ENCODE measurements at places on chromosomes 12 and 14. TPM values are rescaled to one million over a fixed set of nuclear protein-coding genes. Genes with fewer than 3 reads are reported as not detected.
A peak's percentile ranks its signal among the peaks of the same experiment; 100 is the strongest.

The OTOGL gene
- not detected for total RNA-seq

The IL31 gene
- total RNA-seq: not detected

The BATF gene
- 41.0 TPM for total RNA-seq

The PLCZ1 gene
- not detected for total RNA-seq

The NKX2-8 gene
- total RNA-seq: not detected

The ATP6V1D gene
- total RNA-seq: 48.9 TPM

The DDN gene
- total RNA-seq: 0.10 TPM

The TMEM63C gene
- 0.29 TPM for total RNA-seq

The TESPA1 gene
- 136 TPM for total RNA-seq

DNA sequence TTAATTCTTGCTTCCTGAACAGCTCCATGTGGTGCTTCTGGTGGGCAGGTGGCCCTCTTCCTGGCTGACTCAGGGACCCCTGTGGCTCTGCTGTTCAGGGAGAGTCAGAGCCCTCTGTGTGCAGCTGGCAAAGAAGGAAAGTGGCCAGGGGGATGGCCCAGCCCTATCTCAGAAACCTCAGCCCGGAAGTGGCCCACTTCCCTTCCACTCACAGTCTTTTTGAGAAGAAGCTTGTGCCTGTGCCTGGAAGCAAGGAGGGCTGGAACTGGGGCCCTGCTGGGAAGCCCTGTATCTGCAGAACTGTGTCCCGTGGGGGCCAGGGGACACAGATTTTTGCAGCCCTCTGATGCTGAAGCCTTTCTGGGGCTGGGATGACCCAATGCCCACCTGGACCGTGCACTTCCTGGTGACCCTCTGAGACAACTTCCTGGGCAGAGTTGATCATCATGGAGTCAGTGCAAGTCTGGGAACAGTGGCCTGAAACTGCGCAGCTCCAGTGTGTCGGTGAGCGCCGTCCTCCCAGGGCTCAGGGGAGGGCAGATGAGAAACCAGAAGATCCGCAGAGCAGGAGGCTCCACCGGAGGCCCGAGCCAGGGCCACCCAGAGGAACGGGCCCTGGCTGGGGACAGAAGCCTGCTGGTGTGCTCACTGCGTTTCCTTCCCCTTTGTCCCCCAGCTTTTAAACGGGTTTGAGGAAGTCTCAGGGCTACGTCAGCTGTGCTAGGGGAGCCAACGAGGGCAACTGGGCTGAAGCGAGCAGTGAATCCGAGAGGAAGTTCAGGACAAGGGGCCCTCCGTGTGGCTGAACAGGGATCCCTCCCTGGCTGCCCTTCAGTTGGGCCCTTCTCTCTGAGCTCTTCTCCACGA lies 217.4 kb upstream of the RTL1 start:
- no peaks in the 10 kb centered on the region for H3K36me3 ChIP-seq
- H3K4me1 ChIP-seq: peaks cover 18% of the 10 kb centered on the region
- H3K27me3 ChIP-seq: peaks cover 5% of the 10 kb centered on the region
- peak overlapping the region; percentile 77 for H3K27ac ChIP-seq

DNA sequence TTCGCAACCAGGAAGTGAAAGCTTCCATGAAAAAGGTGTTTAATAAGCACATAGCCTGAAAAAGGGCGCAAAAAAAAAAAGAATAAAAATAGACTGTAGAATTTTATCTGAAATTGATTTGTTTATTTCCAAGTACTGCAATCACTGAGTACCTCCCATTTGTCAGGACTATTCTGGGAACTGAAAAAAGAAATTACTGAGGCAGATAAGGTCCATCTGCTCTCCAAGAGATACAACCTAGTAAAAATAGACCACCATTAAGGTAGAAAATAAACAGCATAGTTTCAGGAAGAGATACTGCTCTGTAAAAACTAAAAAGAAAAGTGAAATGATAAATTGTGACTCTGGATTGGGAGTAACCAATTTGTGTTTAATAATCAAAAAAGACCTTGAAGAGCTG lies 24.7 kb downstream of the OR4N2 start:
- H3K27ac ChIP-seq: no peak overlapping the region
- no peak overlapping the region for H3K4me3 ChIP-seq
- no peak for DNase-seq
- H3K36me3 ChIP-seq: no peaks in the 10 kb centered on the region

GRCh38 chr12:38934078-38934584 lies 28.7 kb upstream of the CPNE8 start:
- no peak overlapping the region for H3K4me3 ChIP-seq
- DNase-seq: no peak
- H3K27ac ChIP-seq: no peak overlapping the region
- no peaks in the 10 kb centered on the region for H3K36me3 ChIP-seq

DNA sequence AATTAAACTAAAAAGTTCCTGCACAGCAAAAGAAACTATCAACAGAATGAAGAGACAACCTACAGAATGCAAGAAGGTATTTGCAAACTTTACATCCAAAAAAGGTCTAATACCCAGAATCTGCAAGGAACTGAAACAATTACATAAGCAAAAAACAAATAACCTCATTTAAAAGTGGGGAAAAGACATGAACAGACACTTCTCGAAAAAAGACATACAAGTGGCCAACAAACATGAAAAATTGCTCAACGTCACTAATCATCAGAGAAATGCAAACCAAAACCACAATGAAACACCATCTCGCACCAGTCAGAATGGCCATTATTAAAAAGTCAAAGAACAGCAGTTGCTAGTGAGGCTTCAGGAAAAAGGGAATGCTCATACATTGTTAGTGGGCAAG lies 15.2 kb downstream of the PDE6H start:
- no peak overlapping the region for H3K4me3 ChIP-seq
- DNase-seq: no peak
- H3K36me3 ChIP-seq: peaks cover 10% of the 10 kb centered on the region
- no peak overlapping the region for H3K27ac ChIP-seq
- no peaks in the 10 kb centered on the region for H3K27me3 ChIP-seq

DNA sequence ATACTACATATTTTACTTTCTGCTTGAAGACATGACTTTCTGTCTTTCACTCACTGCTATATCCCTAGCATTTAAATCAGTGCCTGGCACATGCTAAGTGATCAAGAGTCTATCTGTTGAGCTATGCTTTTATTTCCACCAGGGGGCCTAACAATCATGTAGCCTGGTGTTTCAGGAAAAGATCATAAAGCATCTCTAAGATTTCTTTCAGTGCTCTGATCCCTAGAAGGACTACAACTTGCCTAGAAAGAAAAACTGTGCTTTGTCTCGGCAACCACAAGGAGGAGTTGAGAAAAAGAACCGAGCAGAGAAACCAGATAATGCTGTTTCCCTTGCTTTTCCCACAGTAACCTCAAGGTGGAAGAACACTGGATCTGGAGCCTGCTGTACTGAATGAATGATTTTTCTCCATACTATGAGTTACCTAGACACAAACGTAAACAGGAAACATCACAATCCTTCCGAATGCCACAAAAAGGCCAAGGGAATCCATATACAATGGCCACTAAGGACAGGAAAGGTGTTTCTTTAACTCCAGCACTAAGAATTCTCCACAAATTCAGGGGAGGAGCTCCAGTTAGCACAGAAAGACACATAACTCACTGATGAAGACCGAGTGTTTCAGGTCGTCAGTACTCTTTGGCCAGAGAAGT lies 1.2 kb downstream of the CRY1 start:
- peaks cover 14% of the 10 kb centered on the region for H3K4me1 ChIP-seq
- peaks cover 2% of the 10 kb centered on the region for H3K36me3 ChIP-seq
- H3K27ac ChIP-seq: no peak overlapping the region
- no peaks in the 10 kb centered on the region for H3K27me3 ChIP-seq
- H3K4me3 ChIP-seq: no peak overlapping the region
- DNase-seq: peak; percentile 54

DNA sequence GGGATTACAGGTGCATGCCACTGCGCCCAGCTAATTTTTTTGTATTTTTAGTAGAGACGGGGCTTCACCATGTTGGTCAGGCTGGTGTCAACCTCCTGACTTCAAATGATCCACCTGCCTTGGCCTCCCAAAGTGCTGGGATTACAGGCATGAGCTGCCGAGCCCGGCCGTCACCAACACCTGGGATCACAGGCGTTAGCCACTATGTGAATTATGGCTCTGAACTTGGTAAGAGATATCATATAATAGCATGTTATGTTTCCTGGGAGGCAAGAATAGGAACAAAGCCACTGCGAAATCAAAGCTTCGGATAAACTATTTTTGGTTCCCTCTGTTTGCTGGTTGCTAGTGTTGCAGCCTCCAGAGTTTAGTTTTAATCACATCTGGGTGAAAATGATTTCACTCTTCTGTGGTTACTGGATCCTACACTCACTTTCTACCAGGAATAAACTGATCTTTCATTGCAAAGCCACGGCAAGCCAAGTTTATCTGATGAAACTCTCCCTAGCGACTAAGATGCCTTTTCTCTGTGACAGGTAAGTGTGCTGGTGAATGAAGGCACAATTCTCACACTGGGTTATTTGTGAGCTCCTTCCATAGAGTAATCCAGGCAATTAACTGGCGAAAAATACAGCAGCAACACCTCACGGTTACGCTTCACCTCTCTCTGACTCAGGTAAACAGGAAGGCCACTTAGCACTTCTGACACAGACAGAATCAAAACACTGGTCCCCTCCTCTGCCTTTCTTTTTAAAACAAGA lies 16.7 kb downstream of the SNRNP35 start:
- peaks cover 6% of the 10 kb centered on the region for H3K36me3 ChIP-seq
- H3K27me3 ChIP-seq: no peaks in the 10 kb centered on the region
- H3K27ac ChIP-seq: peak overlapping the region; percentile 83
- peaks cover 19% of the 10 kb centered on the region for H3K4me1 ChIP-seq
- no peak for DNase-seq
- H3K4me3 ChIP-seq: no peak overlapping the region

DNA sequence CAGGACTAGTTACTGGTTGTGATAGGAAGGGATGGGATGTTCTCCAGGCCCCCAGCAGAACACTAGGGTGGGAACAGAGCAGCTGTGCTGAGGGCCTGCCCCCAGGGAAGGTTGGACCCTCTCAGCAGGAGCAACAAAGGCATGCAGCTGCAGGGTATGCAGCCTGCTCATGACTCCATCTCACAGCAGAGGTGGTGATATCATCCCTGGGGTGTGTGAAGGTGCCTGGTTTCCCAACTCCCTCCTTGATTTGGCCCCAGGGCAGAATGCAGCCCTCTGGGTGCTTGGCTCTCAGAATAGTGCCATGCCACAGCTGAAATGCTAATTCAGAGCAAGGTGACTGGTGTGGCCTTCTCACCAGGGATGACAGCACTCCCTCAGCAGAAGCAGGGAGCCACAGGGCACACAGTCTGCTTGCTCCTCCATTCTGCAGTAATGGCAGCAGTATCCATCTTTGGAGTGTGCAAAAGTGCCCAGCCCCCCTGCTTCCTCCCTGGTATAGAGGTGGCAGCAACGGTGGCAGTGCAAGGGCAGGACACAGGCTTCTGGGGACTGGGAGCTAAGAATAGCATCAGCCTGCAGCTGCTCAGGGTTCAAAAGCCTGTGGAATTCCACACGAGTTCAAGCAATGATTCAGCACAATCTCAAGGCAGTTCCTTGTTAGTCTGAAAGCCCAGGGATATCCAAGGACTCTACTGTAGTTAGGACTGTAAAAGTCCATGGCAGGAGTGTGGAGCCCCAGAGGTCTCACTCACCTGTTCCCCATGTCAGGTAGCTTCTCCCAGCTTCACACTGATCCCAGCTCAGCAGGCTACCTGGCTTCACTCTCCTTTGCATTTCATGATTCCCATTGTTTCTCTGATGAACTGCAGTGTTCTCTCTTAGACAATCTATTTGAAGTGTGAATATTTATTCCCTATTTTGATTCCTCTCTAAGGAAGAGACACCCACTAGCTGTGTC lies 298.1 kb upstream of the FOXG1 start:
- H3K4me1 ChIP-seq: no peaks in the 10 kb centered on the region
- H3K4me3 ChIP-seq: no peak overlapping the region
- no peaks in the 10 kb centered on the region for H3K36me3 ChIP-seq
- DNase-seq: no peak

- H3K27me3 ChIP-seq: peaks cover 19% of the 10 kb centered on the region
- H3K27ac ChIP-seq: no peak overlapping the region
- DNase-seq: no peak
- no peaks in the 10 kb centered on the region for H3K4me1 ChIP-seq
- no peaks in the 10 kb centered on the region for H3K36me3 ChIP-seq
Measured at GRCh38 chr12:102504871-102505270, 24.5 kb upstream of the IGF1 start.

GRCh38 chr12:92899386-92900001 lies 29.6 kb downstream of the EEA1 start:
- no peaks in the 10 kb centered on the region for H3K27me3 ChIP-seq
- DNase-seq: no peak
- H3K36me3 ChIP-seq: peaks cover 24% of the 10 kb centered on the region
- peak overlapping the region; percentile 68 for H3K27ac ChIP-seq

DNA sequence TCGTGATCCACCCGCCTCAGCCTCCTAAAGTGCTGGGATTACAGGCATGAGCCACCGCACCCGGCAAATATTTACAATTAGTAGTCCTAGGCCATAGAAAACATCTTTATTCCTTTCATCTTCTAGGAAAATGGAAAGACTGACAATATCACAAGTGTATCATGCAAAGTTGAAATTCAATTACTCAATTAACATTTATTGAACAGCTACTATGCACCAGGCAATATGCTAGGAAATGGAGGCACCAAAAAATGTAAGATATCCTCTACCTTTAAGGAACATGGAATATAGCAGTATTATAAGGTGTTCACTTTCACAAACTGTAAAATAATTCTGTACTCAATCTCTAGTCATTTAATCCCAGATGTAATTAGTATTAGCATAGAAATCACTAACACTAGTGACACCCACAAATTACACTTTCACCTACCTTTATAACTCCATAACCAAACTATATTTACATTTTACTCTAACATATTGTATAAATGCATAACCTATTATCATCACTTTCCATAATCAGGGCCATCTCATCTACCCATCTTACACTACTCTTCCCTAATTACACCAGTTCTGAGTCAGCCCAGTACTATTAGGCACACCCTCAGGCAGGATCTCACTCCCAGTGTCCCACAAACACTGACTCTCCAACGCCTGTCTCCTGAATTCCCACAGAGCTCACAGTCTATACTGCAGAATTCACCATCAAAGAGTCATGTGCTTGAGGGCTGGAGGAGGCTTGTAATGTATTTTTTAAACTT lies 10.4 kb downstream of the CORO1C start:
- H3K27me3 ChIP-seq: no peaks in the 10 kb centered on the region
- H3K27ac ChIP-seq: no peak overlapping the region
- H3K4me3 ChIP-seq: no peak overlapping the region

GRCh38 chr12:989751-990660 lies 1.0 kb upstream of the ERC1 start:
- DNase-seq: peak; percentile 67
- H3K27me3 ChIP-seq: no peaks in the 10 kb centered on the region
- H3K4me3 ChIP-seq: peak overlapping the region; percentile 75
- H3K27ac ChIP-seq: peak overlapping the region; percentile 88

DNA sequence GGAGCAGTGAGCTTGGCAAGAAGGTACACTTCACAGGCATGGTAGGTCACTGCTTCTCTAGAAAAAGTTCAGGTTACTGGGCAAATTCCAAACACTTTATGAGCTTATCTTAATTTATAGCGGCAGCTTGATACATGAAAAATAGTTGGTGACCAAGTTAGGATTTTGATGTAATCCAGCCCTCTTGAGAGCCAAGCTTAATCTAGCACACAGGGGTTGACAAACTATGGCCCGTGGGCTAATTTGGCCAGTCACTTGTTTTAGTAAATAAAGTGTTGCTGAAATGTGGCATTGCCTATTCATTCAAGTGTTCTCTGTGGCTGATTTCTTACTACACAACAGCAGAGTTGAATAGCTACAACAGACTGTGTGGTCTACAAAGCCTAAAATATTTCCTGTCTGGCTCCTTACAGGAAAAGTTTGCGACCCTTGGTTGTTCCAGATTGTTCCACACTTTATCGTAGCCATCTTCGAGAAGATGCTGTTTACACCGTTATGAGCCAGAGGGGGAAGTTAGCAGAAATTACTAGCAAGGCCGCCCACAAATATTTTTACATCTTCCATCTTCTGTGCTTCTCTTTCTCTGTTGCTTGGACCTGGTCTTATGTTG lies 120.9 kb downstream of the DAAM1 start:
- H3K27ac ChIP-seq: no peak overlapping the region
- no peak overlapping the region for H3K4me3 ChIP-seq
- peaks cover 2% of the 10 kb centered on the region for H3K4me1 ChIP-seq
- no peaks in the 10 kb centered on the region for H3K36me3 ChIP-seq

Measured in activated CD4-positive, alpha-beta T cell treated with anti-CD3 and anti-CD28 coated beads, Interleukin-2, amount 10 ng/mL, durations not matched to agents 7 days and 5 days (primary cell).